ENCODE measurements at places on chromosomes 2 and 18. TPM values are rescaled to one million over a fixed set of nuclear protein-coding genes. Genes with fewer than 3 reads are reported as not detected.

GRCh38 chr2:3670941-3671340 lies 12.9 kb downstream of the ALLC start:
- H3K36me3 ChIP-seq = no peaks in the 10 kb centered on the region
- H3K4me3 ChIP-seq = no peak overlapping the region
- peaks cover 2% of the 10 kb centered on the region for H3K27me3 ChIP-seq
- no peak for DNase-seq
- H3K4me1 ChIP-seq = no peaks in the 10 kb centered on the region

GRCh38 chr2:172734711-172735581 lies 699 bp upstream of the RAPGEF4 start:
- no peaks in the 10 kb centered on the region for H3K36me3 ChIP-seq
- H3K27me3 ChIP-seq = peaks cover 76% of the 10 kb centered on the region
- no peaks in the 10 kb centered on the region for H3K4me1 ChIP-seq
- peak overlapping the region; percentile 39 for H3K4me3 ChIP-seq

The LCT gene
- 0.41 TPM for total RNA-seq

GRCh38 chr2:112048887-112049286 lies 6.2 kb upstream of the TMEM87B start:
- H3K27ac ChIP-seq = no peak overlapping the region
- no peak overlapping the region for H3K4me3 ChIP-seq
- peaks cover 8% of the 10 kb centered on the region for H3K27me3 ChIP-seq
- H3K4me1 ChIP-seq = peaks cover 7% of the 10 kb centered on the region

The CNDP1 gene
- total RNA-seq = not detected

The SLC4A3 gene
- total RNA-seq = not detected

DNA sequence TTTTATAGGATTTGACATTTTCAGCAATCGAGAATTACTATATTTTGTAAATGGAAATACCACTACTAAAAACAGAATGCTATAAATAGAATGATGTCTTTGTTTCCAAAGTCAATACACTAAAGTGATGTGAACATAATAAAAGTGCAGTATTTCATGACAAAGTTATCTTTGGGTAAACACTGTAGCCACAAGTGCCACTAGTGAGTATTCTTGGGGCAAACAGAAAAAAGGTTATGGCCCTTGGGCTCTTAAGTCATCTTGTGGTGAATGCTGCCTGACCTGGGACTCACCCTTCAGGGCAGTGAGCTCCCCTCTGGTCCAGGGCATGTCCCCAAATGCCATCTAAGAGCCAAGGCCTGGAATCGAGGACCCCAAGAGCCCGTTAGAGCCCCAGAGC lies 99.2 kb upstream of the KYNU start:
- no peak overlapping the region for H3K4me3 ChIP-seq
- H3K36me3 ChIP-seq = no peaks in the 10 kb centered on the region
- no peaks in the 10 kb centered on the region for H3K4me1 ChIP-seq
- H3K27me3 ChIP-seq = no peaks in the 10 kb centered on the region
- H3K27ac ChIP-seq = no peak overlapping the region

The LRRC30 gene
- total RNA-seq = not detected

GRCh38 chr2:68646303-68646702 lies 2.9 kb downstream of the PROKR1 start:
- no peaks in the 10 kb centered on the region for H3K36me3 ChIP-seq
- H3K4me3 ChIP-seq = no peak overlapping the region
